Gastroesophageal sphincter (tissue), 4 donors: ENCODE measurements at places on chromosomes 5 and 9. TPM values are rescaled to one million over a fixed set of nuclear protein-coding genes. Genes with fewer than 3 reads are reported as not detected.

ISL1 gene
- total RNA-seq: 17.6 TPM

GMCL2 gene
- not detected for total RNA-seq

NTRK2 gene
- total RNA-seq: 7.0 TPM

GALNT12 gene
- 13.7 TPM for total RNA-seq

CDKN2AIPNL gene
- total RNA-seq: 17.4 TPM

ZBTB43 gene
- 10.0 TPM for total RNA-seq

SLC34A3 gene
- not detected for total RNA-seq

CD14 gene
- 20.9 TPM for total RNA-seq

DNA sequence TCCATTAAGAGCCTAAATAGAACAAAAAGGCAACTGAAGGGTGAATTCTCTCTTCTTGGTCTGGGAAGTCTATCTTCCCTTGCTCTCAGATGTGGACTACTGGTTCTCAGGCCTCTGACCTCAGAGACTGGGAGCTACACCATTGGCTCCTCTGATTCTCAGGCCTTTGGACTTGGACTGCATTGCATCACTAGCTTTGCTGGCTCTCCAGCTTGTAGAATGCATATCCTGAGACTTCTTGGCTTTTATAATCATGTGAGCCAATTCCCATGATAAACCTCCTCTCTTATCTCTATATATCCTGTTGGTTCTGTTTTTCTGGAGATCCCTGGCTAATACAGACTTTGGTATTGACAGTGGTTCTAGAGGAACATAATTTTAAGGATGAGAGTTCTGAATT lies 89.8 kb downstream of the PSAT1 start:
- no peak for ATAC-seq
- no peaks in the 10 kb centered on the region for H3K36me3 ChIP-seq
- H3K27me3 ChIP-seq: no peaks in the 10 kb centered on the region
- H3K4me3 ChIP-seq: no peak overlapping the region
- H3K27ac ChIP-seq: no peak overlapping the region
- H3K4me1 ChIP-seq: no peaks in the 10 kb centered on the region

- H3K4me3 ChIP-seq: peak overlapping the region; percentile 52
- ATAC-seq: peak; percentile 88
- H3K36me3 ChIP-seq: no peaks in the 10 kb centered on the region
Measured at GRCh38 chr9:16726718-16727451, 143.6 kb downstream of the BNC2 start.

- ATAC-seq: no peak
- no peak within 1 kb of the TSS for H3K4me3 ChIP-seq
- H3K27ac ChIP-seq: no peak within 1 kb of the TSS
- H3K27me3 ChIP-seq: no peaks in the 10 kb centered on the region
- no peaks in the 10 kb centered on the region for H3K36me3 ChIP-seq
Measured at GRCh38 chr5:146516151-146516475, at the start of gene GPR151. GPR151 (minus strand) TSS chr5:146516190; CDS start chr5:146516113, 77 bp downstream.

GRCh38 chr9:10274988-10275387 lies 337.8 kb downstream of the PTPRD start:
- no peak overlapping the region for H3K4me3 ChIP-seq
- no peaks in the 10 kb centered on the region for H3K27me3 ChIP-seq
- H3K36me3 ChIP-seq: no peaks in the 10 kb centered on the region
- no peak for ATAC-seq
- no peaks in the 10 kb centered on the region for H3K4me1 ChIP-seq

GRCh38 chr5:885529-885928 lies 7.1 kb downstream of the BRD9 start:
- H3K27me3 ChIP-seq: no peaks in the 10 kb centered on the region
- ATAC-seq: no peak
- H3K27ac ChIP-seq: no peak overlapping the region
- peaks cover 6% of the 10 kb centered on the region for H3K4me1 ChIP-seq
- H3K36me3 ChIP-seq: peaks cover 100% of the 10 kb centered on the region

- ATAC-seq: no peak
- no peak overlapping the region for H3K27ac ChIP-seq
- no peaks in the 10 kb centered on the region for H3K36me3 ChIP-seq
- no peaks in the 10 kb centered on the region for H3K4me1 ChIP-seq
- H3K4me3 ChIP-seq: no peak overlapping the region
- no peaks in the 10 kb centered on the region for H3K27me3 ChIP-seq
Measured at GRCh38 chr5:23089286-23089685, 236.1 kb upstream of the CDH12 start.

DNA sequence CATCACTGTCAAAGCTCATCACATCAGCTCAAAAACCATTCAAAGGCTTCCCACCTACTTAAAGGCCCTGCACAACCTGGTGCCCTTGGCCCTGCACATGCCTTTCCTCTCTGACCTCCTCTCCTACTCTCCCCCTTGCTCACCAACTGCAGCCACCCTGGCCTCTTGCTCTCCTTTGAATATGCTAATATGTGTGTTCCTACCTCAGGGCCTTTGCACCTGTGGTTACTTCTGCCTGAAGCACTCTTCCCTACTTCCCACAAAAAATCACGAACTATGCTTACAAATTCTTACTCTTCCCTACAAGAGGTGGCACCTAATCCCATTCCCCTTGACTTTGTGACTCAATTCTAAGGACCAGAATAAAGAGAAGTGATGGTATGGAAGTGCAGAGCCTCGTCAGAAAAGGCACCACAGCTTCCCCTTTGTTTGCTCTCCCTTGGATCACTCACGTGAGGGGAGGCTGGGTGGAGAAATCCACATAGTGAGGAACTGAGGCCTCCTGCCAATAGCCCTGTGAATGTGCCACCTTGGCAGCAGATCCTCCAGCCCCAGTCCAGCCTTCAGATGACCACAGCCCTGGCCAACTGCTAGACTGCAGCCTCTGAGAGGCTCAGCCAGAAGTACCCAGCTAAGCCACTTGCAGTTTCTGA lies 3.2 kb upstream of the TMEM171 start:
- peaks cover 27% of the 10 kb centered on the region for H3K27me3 ChIP-seq
- no peak for ATAC-seq
- H3K27ac ChIP-seq: no peak overlapping the region

DNA sequence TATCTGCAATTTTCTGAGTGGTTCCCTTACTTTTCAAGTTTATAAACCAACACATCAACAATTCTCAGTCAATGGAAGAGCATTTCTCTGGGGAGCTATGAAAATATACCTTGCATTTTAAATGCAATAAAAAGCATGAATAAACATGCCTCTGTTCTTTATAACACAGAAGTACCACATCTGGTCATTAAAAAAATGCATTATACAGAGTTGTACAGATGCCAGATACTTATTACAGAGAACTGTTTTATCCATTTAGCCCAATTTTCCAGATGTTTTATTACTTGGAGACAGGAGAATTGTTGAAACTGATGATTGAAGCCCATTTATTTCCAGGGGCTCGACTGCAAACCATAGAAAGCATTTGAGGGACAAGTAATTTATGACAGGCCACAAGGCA lies 19.2 kb upstream of the HEXB start:
- no peaks in the 10 kb centered on the region for H3K4me1 ChIP-seq
- no peak overlapping the region for H3K4me3 ChIP-seq
- H3K36me3 ChIP-seq: no peaks in the 10 kb centered on the region
- H3K27me3 ChIP-seq: peaks cover 9% of the 10 kb centered on the region
- H3K27ac ChIP-seq: no peak overlapping the region

DNA sequence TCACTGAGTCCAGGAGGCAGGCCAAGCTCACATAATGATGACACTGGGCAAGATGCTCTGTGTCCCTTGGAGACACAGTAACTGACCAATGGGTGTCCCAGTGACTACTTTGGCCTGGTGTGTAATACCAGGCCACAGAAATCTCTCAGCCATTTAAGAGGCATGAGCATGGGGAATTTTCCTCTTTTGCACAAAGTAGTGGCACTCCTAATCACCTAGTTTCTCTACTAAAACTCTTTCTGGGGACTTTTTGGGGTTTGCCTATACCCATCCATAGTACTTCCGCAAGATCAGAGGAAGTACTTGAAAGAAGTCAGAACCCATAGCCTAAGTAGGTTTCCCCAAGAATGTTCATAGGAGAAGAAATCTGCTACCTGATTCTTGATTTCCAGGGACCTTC lies 161.9 kb downstream of the ARSB start:
- peaks cover 13% of the 10 kb centered on the region for H3K4me1 ChIP-seq
- H3K36me3 ChIP-seq: peaks cover 9% of the 10 kb centered on the region
- no peak overlapping the region for H3K27ac ChIP-seq
- no peaks in the 10 kb centered on the region for H3K27me3 ChIP-seq
- ATAC-seq: no peak
